Tibial artery (tissue), 4 donors: ENCODE measurements at places on chromosomes 3 and 15.

- no peak for DNase-seq
Observed at GRCh38 chr3:142902356-142902755, 13.5 kb upstream of the PCOLCE2 start.

DNA sequence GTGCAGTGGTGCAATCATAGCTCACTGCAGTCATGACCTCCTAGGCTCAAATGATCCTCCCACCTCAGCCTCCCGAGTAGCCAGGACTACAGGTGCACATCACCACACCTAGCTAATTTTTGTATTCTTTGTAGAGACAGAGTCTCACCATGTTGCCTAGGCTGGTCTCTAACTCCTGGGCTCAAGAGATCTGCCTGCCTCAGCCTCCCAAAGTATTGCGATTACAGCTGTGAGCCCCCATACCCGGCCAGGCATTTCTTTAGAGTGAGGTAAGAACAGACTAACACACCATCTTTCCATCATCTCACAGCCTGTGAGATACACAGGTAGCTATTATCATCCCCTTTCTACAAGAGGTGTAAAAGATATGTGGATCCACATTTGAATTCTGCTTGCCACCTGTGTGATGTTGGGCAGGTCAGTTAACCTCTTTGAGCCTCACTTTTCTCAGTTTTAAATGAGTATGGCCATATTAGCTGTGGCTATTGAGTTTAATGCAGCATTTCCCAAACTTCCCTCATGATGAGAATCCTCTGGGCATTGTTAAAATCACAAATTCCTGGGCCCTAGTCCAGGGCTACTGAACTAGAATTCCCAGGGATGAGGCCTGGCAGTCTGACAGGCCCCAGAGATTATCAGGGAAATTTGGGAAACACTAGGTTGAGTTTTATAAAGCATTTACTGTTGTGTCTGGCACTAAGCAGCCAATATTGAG lies 46.0 kb downstream of the ANP32A start:
- peak; percentile 11 for DNase-seq

DNA sequence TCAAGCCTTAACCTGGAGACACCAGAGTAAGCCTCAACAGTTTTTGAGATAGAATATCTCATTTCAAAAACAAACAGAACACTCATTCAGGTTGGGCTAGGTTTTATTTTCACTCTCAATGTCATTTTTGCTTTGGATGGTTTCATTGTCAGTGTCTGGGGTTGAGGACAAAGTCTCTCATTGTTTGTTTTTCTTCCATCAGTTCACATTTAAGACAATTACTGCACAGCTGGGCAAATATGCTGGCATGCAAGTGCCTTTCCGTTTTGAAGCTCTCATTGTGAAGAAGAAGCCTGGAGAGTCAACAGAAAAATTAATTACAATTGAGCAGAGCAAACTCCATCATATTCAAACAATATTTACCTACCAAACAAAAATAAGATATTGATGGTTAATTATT lies 1050.0 kb downstream of the TBL1XR1 start:
- DNase-seq = no peak

GRCh38 chr15:100740138-100740537 lies 137.7 kb downstream of the ASB7 start:
- no peak for DNase-seq

DNA sequence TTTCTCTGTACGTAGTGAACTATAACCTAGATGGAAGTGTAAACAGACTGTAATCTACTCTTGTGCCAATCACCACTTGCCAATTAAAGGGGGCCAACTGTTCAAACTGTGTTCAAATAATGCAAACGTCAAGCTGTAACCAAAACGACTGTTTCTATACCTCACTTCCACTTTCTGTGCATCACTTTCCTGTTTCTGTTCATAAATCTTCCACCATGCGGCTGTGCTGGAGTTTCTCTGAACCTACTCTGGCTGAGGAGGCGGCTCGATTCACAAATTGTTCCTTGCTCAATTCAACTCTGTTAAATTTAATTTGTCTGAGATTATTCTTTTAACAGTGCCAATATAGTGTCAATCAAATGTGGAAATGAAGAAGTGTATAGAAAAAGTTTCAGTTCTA lies 206.7 kb upstream of the TBC1D5 start:
- no peak for DNase-seq

DNA sequence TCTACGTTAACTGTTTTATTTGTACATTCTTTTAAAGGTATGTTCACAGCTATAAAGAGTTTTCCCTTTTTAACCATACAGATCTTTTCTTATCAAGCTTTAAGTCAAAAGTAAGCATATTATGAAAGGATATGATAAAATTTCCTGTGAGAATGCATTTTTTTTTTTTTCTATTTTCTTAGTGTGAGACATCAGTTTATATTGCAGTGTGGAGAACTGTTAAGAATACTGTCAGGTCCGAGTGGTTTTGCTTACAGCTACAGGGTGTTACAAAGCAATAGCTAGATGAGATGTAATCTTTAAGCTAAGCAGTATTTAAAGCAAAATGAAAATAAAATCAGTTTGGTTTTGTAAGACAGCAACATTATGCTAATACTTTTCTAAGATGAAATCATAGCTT lies 133.2 kb downstream of the SLC25A26 start:
- no peak for DNase-seq

GRCh38 chr3:104347291-104347690 lies 1019.4 kb upstream of the ALCAM start:
- DNase-seq = no peak

GRCh38 chr3:81554388-81554787 lies 207.1 kb downstream of the GBE1 start:
- no peak for DNase-seq
